ENCODE measurements at places on chromosomes 7 and 10. TPM values are rescaled to one million over a fixed set of nuclear protein-coding genes. Genes with fewer than 3 reads are reported as not detected.

SEPHS1 gene
- 69.4 TPM for total RNA-seq

GRCh38 chr7:44075296-44076075, 6.8 kb downstream of the POLM start:
- no peak for DNase-seq

GRCh38 chr7:150515248-150516147, 826 bp downstream of the GIMAP7 start:
- no peak for DNase-seq

PIP gene
- not detected for total RNA-seq

DNA sequence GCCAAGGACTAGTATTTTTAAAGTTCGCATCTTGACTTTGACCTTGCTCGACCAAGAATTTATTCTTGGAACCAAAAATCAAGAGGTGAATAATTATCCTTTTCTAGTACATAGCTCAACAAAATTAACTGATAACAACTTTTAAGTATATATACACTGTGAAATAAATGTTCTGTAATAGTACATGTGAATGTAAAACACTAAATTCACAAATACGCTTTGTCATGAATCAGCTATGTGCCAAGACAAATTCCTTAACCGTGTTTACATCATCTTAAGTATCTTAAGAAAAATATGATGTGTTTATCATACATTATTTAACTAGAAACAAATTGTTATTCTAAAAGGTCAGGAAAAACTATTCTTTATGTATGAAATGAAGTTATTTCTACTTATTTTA, 83.3 kb downstream of the CUL2 start:
- peak; percentile 83 for DNase-seq

DNA sequence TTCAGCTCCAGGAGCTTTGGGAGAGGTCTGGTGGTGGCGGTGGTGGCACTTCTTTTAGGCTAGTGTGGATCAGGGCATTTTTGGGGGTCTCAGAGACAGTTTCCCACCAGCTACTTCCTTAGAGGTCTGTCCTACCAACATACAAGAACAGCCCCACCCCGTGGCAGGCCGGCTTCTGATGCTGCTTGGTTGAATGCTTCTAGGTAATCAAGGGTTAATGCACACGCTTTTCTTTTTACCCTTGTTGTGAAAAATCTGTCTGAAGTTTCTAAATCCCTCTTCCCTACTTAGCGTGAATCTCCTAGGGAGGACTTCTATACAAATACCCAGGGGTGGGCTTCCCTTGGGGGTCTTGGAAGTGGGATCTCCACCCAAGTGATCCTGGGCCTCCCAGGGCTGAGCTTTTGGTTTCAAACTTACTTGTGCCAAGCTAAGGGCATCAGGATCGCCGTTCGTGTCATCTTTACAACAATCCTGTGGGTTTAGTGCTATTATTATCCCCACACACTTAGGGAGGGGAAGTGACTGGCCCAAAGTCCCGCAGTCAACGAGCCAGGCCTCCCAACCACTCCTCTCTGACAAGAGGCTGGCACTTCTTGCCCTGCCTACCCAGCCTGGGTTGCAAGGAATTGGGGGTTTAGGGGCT, 1.7 kb downstream of the SH2B2 start:
- DNase-seq = no peak

GRCh38 chr7:33841705-33842129, 63.6 kb upstream of the BMPER start:
- DNase-seq = peak; percentile 25

DNA sequence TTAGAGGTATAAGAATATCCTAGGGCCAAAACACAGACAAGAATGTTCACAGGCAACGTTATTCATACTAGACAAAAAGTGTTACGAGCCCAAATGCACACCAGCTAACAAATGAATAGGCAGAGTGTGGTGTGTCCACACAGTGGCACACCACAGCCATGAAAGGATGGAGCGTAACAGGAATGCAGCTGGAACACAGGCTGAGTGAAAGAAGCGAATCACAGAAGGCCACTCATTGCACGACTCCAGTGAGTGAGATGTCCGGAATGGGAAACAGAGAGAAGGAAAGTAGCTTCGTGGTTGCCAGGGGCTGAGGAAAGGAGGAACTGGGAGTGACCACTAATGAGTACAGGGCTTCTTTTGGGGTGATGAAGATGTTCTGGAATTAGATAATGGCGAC, 198.8 kb downstream of the TNS3 start:
- DNase-seq = peak; percentile 65
